ENCODE measurements at places on chromosomes 2 and 18.

GRCh38 chr2:241540401-241540770 is 18.2 kb upstream of the BOK start:
- no peak for DNase-seq

DNA sequence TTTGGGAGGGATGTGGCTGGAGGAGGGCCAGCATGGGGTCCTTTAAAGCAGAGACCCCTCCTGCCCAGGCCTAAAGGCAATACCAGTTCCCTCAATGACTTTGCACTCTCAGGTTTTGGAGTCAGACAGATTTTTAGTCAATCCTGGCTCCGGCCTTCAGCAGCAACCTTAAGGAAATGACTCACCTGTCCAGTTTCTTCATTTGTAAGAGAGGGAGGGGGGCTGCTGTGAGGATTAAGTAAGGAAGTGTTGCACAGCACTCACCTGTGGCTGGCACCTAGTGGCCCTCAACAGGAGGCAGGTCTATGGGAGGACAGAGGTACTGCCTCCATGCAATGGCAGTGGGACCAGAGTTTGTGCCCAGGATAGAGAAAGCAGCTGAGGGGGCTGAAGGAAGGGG is 13.7 kb downstream of the CNGA3 start:
- no peak for DNase-seq

GRCh38 chr2:158120664-158121641 is 19.3 kb downstream of the UPP2 start:
- DNase-seq: no peak

- DNase-seq: no peak
Measured at GRCh38 chr18:9649164-9649540, 34.8 kb upstream of the PPP4R1 start.

DNA sequence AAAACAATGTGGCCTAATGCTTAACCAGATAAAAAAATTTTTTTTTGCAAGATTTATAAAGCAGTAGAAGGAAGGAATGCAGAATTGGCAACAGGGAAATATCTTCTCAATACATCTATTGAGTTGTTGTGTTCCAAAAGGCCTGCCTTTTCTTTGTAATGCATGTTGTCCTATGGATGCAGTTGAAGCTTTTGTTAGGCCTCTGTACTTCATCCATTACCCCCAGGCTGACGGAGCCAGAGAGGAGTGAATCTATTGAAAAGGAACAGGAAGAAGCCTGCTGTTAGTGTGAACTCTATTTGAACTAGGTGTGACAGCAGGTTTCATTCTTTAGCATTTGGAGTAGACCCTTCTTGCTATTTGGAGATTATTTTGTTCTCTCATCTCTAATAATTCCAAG is 56.5 kb downstream of the MTX2 start:
- no peak for DNase-seq

GRCh38 chr18:62759704-62760402 is 44.5 kb downstream of the PHLPP1 start:
- DNase-seq: no peak

DNA sequence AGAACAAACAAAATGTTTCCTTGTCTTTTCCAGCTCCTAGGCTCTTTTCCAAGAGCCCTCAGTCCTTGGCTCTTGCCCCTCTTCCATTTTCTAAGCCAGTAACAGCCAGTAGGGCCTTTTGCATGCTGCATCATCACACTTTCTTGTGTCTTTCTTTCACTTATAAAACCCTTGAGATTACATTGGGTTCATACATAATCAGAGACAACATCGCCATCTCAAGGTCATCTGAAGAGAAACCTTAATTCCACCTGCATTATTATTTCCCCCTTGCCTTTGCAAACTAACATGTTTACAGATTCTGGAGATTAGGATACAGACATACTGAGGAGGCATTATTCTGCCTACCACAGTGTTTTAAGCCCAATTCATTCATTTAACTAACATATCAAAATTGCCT is 697.3 kb downstream of the TRIB2 start:
- no peak for DNase-seq

Measured in mesenteric fat pad (tissue), 1 donor.